ENCODE measurements at places on chromosomes 2 and 18.

DNA sequence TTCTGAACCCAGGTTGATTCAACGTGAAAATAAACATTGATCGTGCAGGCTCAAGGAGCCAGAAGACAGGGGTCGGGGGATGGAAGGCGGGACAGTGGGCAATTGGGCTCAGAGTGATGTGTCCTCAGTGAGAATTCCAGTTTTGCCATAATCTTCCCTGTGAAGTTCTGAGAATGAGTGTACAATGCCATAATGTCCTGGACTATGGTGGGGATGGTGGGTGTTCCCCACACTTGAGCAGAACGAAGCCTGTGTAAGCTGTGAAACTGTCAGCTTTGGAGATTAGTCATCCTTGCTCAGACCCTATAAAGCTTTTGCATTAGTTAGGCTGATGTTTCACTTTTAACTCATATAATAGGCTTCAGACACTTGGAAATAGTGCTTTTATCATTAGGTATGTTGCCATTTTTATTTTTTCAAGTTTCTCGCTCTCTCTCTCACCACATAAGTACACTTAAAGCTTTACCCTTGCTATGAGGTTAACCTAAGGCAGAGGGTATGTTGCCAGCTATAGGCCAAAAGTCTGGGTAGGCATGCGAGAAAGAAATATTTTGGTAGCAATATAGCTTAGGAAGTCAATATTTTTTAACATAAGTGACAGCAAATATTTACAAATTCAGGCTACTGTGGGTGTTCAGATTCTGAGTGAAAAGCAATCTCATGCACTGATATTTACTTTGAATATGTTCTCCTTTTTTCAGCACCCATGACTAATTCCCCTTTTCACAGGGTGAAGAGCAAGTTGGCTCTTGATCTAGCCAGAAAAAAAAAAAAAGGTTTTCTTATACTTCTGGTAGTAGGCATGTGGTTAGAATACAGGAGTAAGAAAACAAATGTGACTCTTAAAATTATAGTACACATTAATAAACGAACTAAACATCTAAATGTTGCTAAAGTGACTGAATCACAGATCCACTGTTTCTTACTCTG, 47.2 kb downstream of the CDC42EP3 start:
- peak; percentile 25 for ATAC-seq

GRCh38 chr2:47357483-47357882, 45.5 kb upstream of the MSH2 start:
- peak; percentile 33 for ATAC-seq

- no peak for ATAC-seq
Measured at GRCh38 chr2:46239847-46240181, 57.4 kb upstream of the EPAS1 start.

- no peak for ATAC-seq
Measured at GRCh38 chr2:11596801-11597200, 63.0 kb downstream of the GREB1 start.

GRCh38 chr2:10019602-10020400, 23.5 kb upstream of the KLF11 start:
- no peak for ATAC-seq

- ATAC-seq = no peak
Measured at GRCh38 chr18:23956483-23956882, 58.1 kb upstream of the TTC39C start.

- ATAC-seq = no peak
Measured at GRCh38 chr2:135785032-135785431, 43.4 kb downstream of the UBXN4 start.

DNA sequence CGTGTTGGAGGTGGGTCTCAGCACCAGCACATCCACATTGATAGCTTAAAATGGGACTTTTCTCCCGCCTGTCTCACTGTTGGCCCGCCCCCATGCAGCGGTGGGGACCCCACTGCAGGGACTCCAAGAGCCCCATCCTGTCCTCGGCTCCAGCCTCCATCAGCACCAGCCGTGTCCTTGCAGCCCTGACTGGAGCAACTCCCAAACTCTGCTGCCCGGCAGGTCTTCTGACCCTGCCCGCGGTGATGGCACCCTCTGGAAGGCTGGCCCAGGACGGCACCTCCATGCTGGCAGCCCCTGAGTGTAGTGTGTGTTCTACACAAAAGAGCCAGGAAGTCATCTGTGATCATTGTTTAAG, 41.6 kb upstream of the KCNG2 start:
- ATAC-seq = no peak

GRCh38 chr2:39141334-39142271, 20.8 kb upstream of the SOS1 start:
- peak; percentile 77 for ATAC-seq

GRCh38 chr2:66897181-66897580, 462.3 kb downstream of the MEIS1 start:
- peak; percentile 85 for ATAC-seq

DNA sequence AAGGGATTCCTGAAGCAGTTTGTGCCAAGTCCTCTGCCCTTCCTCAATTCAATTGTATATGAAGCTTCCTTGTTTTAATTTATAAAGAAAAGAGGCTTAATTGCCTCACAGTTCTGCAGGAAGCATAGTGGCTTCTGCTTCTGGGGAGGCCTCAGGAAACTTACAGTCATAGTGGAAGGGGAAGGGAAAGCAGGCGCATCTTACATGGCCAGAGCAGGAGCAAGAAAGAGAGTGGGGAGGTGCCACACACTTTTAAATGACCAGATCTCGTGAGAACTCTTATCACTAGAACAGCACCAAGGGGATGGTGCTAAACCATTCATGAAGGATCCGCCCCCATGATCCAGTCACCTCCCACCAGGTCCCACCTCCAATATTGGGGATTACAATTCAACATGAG, 114.2 kb downstream of the SGPP2 start:
- no peak for ATAC-seq

- ATAC-seq = no peak
Measured at GRCh38 chr2:120814352-120814751, 78.7 kb downstream of the GLI2 start.

GRCh38 chr2:165219481-165219880, 15.6 kb upstream of the SCN3A start:
- no peak for ATAC-seq

DNA sequence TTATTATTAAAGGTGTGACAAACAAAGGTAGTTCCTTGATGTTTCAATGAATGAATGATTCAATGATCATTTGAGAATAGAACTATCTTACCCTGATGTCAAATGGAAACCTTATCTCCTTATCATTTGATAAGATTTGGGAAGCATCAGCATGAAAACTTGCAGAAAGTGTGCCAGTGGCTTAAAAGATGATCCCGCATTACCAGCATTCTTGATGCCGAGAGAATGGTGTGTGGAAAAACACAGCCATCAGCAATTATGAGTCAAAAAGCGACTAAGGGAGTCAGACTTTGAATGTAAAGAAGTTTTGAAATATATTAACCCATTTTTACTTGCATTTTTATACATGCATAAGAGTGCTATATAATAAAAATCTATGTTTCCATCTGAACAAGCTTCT, 93.7 kb downstream of the MAIP1 start:
- no peak for ATAC-seq

DNA sequence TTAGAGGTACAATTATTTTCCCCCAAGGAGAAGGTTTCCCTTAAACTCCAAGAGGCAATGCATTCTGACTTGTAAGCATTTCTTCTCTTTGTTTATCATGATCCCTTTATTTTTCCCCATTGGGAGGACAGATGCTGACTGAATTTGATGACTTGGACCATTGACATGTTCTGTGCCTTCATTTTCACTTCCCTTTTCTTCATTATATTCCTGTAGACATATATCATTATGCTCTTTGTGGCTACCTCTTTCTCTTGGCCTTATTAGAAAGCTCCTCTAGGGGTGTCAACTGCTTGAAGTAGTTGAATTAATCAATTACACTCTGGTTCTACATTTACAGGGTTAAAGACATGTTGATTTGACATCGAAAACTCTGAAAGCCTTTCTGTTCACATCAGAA, 330.0 kb upstream of the DCC start:
- no peak for ATAC-seq

DNA sequence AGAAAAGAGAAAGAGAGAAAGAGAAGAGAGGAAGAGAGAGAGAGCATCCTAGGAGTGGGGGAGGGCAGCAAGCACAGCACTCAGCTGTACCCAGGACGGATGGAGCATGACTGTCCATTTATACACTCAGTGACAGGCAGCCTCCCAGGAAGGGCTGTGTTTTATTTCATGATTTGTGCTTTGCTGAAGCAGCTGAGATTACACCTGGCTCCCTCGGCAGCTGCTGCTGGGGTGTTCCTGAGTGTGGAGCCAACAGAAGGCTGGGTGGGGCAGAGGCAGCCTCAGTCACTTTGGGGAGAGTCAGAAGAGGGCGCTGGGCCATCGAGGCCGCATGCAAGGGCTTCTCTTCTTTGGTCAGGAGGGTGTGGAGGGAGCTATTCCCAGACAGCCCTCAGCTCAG, 47.8 kb upstream of the TEX51 start:
- ATAC-seq = no peak

DNA sequence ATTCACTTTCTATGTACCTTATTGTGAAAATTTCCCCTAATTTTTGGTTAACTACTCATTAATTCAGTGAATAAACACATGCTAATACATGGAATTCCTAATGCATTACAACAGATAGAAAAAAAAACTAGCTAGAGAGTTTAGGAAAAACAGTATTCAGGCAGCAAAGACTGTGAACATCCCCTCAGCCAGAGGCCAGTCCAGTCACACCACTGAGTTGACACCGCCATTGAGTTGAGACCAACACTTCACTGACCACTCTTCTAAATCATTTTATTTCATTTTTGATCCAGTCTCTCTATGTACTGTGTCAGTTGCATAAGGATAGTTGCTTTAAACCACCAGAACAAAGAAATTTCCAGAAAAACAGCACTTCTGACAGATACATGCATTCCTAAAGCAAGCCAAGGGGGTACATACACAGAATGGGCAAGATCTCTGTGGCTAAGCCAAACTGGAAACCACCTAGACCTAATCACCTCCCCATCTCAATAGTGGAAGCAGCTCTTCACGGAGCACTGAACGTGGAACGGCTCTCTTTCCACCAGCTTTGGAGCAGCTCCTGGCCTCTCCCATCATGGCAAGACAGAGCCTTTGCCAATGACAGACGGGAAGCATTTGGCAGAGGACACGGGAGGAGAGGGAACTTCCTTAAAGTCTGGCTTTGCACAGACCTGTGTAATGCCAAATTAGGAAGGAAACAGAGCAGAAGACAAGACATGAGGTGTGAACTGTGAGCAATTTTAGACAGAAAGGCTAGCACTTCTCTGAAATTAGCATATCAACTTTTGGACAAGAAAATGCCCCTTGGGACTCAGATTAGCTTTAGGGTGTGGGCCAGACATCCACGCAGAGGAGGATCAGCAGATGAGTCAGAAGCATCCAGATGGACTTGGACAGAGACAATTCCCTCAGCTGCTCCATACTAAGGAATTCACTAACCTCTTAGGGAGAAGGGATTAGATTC, 36.4 kb downstream of the CACNB4 start:
- ATAC-seq = peak; percentile 75

GRCh38 chr2:126831234-126832005, 67.3 kb upstream of the TEX51 start:
- no peak for ATAC-seq

DNA sequence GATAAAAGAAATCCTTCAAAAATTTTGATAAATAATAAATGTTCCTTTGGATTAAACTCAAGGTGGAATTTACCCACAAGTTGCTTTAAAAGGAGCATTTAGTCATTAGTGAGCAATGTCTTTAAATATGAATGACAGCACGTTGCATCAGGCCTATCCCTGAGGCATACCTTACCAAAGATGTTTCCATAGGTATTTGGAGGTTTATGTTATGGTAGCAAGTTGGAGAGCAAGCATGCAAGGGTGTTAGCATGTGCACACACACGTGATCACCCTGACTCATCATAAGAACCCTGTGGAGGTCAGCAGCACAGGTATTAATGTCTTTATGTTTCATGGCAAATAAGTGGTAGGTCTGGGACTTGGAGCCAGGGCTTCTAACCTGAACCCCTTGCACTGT, 159.9 kb downstream of the ACTR3 start:
- ATAC-seq = no peak

DNA sequence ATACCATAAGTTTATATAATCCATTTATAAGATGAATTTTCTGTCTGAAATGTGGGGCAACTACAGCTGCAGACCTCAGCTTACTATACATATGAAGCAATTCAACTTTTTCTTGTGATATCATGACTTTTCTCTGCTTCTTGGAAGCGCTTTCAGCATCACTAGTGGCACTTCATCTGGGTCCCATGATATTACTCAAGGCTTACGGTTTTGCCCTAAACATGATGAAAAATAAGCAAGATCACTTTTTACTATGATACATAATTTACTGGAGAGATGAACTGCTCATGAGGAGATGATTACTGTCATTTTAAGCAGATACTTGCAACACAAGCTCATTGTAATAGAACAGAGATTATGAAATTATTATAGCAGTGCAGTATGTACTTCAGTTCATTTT, 258.0 kb upstream of the ZSWIM2 start:
- ATAC-seq = no peak

DNA sequence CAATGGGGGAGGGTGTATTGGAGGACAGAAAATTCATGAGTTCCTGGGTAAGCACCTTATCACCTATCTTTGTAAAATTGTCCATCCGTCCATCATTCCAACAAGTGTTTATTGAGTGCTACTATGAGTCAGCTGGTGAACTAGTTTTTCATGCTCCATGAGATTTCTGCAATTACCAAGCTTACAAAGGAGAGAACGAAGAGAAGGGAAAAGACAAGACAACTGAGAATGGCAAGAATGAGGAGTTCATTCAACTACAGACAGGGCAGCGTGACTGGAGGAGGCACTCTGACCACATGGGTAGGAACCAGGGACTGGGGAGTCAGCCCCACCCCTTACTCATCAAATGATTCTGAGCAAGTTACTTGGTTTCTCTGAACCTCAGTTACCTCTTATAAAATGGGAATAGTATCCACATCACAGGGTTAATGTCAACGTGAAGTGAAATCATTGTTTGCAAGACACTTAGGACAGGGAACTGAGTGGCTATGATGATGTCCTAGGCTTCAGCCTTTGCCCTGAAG, 18.6 kb upstream of the TXNDC2 start:
- no peak for ATAC-seq

- ATAC-seq = no peak
Measured at GRCh38 chr2:96391153-96391827, 55.7 kb downstream of the NCAPH start.

- ATAC-seq = no peak
Measured at GRCh38 chr2:193011870-193012269, 817.1 kb upstream of the TMEFF2 start.

- ATAC-seq = no peak
Measured at GRCh38 chr18:36947820-36948348, 119.0 kb downstream of the KIAA1328 start.

DNA sequence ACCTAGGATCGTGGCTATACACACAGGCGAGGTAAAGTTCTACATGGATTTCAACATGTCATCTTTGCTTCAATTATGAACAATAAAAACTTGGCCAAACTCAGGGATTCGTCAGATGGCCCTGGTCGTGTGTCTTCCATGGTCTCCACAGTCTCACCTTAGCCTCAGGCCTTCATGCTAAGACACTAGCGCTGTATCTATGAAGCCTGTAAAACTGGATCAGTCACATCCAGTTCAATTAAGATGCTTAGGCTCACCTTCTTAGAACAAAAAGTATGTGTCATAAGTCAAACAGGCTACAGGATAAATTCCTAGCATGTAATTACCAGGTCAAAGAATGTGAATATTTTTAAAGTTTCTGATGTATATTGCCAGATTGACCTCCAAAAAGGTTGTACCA, 113.7 kb upstream of the NRP2 start:
- ATAC-seq = no peak
